Left colon (tissue), 2 donors: ENCODE measurements at places on chromosomes 13 and 19. TPM values are rescaled to one million over a fixed set of nuclear protein-coding genes. Genes with fewer than 3 reads are reported as not detected.
A peak's percentile ranks its signal among the peaks of the same experiment; 100 is the strongest.

DNA sequence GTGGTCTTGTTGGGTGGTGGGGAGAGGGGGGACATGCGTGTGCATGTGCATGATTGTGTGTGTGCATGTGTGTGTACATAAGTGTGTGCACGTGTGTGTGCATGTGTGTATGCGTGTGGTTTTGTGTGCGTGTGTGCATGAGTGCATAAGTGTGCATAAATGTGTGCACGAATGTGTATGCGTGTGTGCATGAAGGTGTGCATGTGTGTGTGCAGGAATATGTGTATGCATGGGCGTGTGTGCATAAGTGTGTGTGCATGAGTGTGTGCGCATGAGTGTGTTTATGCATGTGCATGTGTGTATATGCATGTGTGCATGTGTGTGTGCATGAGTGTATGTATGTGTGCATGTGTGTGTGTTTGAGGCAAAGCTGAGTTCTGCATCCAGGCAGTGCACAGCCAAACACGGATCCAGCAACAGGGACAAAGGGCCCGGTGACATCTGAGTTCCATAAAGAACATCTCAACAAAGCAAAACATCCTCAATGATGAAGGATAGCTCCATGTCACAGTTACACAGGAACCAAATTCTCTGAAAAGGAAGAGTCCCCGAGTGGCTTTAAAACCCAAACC lies 86.0 kb upstream of the FARP1 start:
- DNase-seq: no peak

DNA sequence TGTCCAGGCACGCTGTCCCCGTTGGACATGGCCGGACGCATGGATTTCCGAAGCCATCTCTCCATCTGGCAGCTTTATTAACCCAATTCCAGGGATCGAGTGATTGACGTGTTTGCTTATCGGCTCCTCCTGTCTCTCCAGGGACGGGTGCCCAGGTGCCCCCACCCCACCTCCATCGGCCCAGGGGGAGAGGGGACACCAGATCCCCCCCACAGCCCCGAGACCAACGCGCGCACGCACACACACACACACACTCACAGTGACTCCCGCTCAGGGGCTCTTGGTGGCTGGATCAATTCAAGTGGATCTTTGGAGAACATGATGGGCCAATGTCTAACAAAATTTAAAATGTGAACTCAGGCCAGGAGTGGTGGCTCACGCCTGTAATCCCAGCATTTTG lies 23.1 kb upstream of the ONECUT3 start:
- no peak for DNase-seq

DNA sequence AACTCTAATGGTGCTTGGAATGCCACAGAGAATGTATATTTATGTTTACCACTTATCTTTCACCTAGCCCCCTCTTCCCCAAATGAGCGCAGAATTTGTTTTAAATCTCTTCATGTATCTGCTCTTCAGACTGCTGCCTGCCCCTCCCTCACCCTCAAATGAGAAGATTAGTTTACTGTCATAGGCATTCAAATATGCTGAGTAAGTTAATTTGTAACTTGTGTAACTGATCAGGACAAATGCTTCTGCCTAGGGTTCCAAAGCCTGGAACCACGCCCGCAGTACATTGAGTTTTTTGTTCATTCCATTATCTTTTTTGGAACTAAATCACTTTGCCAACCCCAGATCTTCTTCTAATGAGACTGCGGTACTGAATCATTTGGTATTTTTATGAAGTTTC lies 74.5 kb downstream of the ATP8A2 start:
- DNase-seq: no peak

DNA sequence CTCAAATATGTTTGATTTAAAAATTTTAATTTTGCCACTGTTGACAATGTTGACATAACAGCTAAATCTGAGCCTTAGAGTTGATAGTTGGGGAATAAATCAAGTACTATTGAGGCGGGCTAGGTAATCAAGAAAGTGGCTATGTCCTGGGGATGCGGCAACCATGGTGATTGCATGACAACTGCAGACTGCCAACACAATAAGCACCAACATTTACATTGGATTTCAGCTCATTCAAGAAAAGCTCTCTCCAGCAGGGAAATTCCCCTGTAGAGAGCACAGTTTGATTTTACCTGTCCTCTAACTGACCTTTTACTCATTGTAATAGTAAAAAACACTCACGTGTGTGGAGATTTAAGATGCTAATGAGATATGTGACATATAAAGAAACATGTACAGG lies 63.1 kb downstream of the ZNF100 start:
- no peak for DNase-seq

DNA sequence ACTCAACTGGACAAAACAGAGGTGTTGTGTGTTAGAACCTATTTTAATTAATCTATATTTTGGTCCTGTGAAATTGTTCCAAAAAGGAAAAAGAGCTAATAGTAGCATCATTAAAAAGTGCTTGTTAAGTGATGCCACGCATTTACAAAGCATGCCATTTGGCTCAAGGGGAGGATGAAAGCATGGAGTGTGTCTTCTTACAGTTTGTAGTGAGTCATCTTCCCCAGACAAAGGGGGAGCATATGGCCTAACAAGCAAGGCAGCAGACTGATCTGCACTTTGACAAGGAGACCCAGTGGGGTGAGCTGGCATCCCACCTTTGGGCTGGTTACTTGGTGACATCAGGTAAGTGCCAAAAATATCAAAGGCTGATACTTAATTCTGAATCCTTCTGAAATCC lies 297.0 kb downstream of the FGF9 start:
- no peak for DNase-seq

- DNase-seq: peak; percentile 87
Observed at GRCh38 chr19:35116072-35116801, 614 bp downstream of the FXYD3 start.

- DNase-seq: no peak
Observed at GRCh38 chr19:10694706-10695307, 6.4 kb upstream of the QTRT1 start.

GRCh38 chr13:73960474-73960873 lies 173.7 kb downstream of the KLF12 start:
- DNase-seq: no peak

- peak; percentile 30 for DNase-seq
Observed at GRCh38 chr13:36736119-36736726, 62.4 kb downstream of the SERTM1 start.

DNA sequence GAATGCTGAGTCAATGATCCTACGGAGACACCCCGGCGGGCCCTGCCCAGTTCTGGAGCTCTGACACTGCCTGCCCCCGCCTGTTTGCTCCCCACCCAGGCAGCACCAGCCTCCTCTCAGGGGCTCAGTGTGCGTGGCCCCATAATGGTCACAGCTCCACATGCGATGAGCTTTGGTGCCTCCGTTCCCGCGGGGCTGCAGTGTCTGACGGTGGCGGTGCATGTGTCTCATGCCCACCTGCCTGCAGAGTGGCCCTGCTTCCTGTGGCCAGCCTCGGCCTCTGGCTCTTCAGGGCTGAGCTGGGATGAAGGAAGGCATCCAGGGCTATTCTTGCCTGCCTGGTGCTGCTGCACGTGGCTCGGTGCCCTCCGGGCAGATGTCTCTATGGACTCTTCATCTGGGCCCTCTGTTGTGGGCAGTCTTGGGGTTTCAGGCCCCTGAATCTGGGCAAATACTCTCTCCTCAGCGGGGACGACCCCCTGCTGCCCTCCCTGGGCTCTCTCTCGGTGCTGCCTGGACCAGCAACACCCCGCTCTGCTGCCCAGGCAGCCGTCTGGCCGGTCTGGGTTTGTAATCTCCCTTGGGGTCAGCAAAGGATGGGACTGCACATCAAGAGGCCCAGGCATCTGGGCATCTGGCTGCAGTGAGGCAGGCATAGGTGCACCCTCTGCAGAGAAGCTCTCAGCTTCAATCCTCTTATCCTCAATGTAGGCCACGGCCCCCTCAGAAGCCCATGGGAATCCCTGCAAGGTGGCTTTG lies 19.3 kb upstream of the TMEM255B start:
- DNase-seq: no peak

B3GNT3 gene
- 152 TPM for total RNA-seq

OR7G3 gene
- total RNA-seq: not detected
